GM12878 (cell line): ENCODE measurements at places on chromosomes 3 and 15. TPM values are rescaled to one million over a fixed set of nuclear protein-coding genes. Genes with fewer than 3 reads are reported as not detected.

GRCh38 chr15:39397883-39398282 lies 183.0 kb upstream of the THBS1 start:
- H3K27ac ChIP-seq: no peak overlapping the region
- no peaks in the 10 kb centered on the region for H3K27me3 ChIP-seq
- no peaks in the 10 kb centered on the region for H3K4me1 ChIP-seq
- no peak for DNase-seq

GRCh38 chr3:24837601-24838000 lies 343.0 kb upstream of the THRB start:
- no peak for DNase-seq
- no peaks in the 10 kb centered on the region for H3K27me3 ChIP-seq
- no peaks in the 10 kb centered on the region for H3K36me3 ChIP-seq
- H3K4me3 ChIP-seq: no peak overlapping the region

DNA sequence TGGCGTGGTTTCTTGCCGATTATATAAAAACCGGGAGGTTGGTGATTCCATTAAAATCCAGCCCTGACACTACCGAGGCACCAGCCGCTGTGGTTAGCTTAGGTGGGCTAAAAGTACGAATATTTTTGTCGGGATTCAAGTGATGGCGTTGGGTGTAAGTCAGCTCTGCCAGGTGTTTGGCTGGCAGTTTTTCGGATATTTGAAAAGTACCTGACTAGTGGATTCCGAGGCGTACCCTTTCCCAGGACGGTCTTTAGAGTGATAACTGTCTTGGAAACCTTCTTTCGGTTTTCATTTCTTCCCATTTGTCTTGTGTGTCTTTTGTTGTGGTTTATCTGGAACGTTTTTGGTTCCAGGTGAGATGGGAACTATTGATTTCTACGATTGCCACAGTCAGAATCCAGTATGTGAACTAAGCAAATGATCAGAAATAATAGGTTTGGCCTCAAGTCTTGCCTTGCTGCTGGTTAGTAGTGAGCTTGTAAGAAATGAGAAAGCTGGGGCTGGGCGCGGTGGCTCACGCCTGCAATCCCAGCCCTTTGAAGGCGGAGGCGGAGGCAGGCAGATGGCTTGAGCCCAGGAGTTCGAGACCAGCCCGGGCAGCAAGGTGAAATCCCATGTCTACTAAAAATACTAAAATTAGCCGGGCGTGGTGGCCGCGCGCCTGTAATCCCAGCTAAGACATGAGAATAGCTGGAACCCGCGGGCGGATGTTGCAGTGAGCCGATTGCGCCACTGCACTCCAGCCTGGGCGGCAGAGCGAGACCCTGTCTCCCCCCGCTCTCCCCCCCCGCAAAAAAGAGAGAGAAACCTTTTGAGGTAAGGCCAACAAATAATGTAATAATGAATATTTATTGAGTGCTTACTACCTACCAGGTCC lies 1.4 kb downstream of the FYTTD1 start:
- H3K4me1 ChIP-seq: peaks cover 19% of the 10 kb centered on the region
- DNase-seq: no peak
- no peaks in the 10 kb centered on the region for H3K27me3 ChIP-seq
- peak overlapping the region; percentile 82 for H3K4me3 ChIP-seq
- peak overlapping the region; percentile 84 for H3K27ac ChIP-seq

DNA sequence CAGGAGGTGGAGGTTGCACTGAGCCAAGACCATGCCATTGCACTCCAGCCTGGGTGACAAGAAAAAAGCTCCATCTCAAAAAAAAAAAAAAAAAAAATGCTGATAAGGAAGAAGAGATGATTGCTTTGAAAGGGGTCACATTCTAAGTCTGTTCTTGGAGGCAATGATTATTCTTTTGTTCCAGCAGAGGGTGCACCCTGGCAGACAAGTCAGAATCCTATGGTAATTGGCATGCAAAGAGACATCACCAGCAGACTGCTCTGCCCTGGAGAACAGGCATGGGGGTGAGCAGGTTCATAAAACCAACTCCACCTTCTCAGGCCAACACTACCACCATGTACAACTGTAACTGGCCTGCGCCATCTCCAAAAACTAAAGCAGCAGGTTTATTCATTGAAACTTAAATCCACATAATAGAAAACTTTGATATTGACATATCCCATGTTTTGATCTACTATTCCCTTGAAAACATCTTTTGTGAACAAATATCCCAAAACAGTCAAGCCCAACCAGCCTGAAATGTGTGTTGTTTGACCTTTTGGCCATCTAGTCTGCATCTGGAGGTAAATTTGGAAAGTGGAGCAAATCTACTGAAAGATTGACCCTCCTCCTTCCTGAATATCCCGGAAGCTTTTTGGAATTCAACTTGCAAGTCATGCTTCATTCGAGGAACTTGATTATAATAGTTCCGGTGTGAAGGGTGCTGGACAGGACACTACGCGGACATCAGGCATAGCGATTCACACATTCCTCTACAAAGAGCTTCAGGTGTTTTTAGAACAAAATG lies 100.3 kb downstream of the MECOM start:
- no peaks in the 10 kb centered on the region for H3K36me3 ChIP-seq
- H3K27ac ChIP-seq: no peak overlapping the region
- H3K4me1 ChIP-seq: no peaks in the 10 kb centered on the region
- no peak overlapping the region for H3K4me3 ChIP-seq
- no peaks in the 10 kb centered on the region for H3K27me3 ChIP-seq

DNA sequence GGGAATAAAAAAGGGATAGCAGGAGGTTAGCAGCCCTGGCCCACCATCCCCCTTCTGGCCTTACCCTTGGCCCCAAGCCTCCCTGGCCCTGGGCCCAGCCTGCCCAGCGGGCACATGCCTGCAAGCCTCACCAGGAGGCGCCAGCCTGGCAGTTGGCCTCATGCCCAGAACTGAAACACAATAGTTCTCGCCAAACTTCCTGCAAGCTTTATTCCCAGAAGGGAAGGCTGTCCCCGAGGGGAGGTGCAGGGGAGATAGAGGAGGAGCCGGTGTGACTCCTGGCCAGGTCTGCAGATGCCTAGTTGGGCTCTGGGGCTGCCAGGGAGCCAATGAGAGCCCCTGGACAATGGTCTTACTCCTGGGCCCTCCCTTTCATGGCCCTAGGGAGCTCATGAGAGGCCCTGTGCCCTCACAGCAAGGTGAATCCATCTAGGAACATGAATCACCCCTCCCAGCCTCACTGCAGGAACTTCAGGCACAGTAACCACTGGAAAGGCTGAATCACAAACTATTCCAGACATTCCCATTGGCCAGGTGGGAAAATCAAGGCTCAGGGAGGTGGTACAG lies 4.0 kb downstream of the CCDC33 start:
- no peak overlapping the region for H3K4me3 ChIP-seq
- H3K27ac ChIP-seq: no peak overlapping the region
- H3K4me1 ChIP-seq: peaks cover 10% of the 10 kb centered on the region
- no peak for DNase-seq

GRCh38 chr3:38107911-38108648 lies 28.8 kb downstream of the ACAA1 start:
- no peak for DNase-seq
- H3K36me3 ChIP-seq: no peaks in the 10 kb centered on the region
- no peak overlapping the region for H3K27ac ChIP-seq

ZKSCAN7 gene
- 3.6 and 4.6 TPM in 2 replicates for total RNA-seq

KCNMB2 gene
- total RNA-seq: 7.5 and 8.1 TPM in 2 replicates
